Brain (organoid and tissue), 16 donors: ENCODE measurements at places on chromosomes 1 and 21. TPM values are rescaled to one million over a fixed set of nuclear protein-coding genes. Genes with fewer than 3 reads are reported as not detected.

- DNase-seq: no peak
Measured at GRCh38 chr1:29716306-29716705, 480.0 kb downstream of the PTPRU start.

The C1orf210 gene
- 1.7 TPM for polyA plus RNA-seq

GRCh38 chr1:55726994-55727393 is 511.8 kb upstream of the USP24 start:
- DNase-seq: no peak

- DNase-seq: no peak
Measured at GRCh38 chr1:34330061-34330460, 153.4 kb downstream of the C1orf94 start.

The LCE4A gene
- not detected for polyA plus RNA-seq

GRCh38 chr1:97145321-97145956 is 423.9 kb downstream of the PTBP2 start:
- DNase-seq: peak; percentile 79

The CASQ1 gene
- 4.6 TPM for polyA plus RNA-seq

- DNase-seq: no peak
Measured at GRCh38 chr1:222940095-222940494, 125.3 kb downstream of the DISP1 start.

The U2AF1 gene
- polyA plus RNA-seq: 86.6 TPM

The ORC1 gene
- 8.3 TPM for polyA plus RNA-seq

DNA sequence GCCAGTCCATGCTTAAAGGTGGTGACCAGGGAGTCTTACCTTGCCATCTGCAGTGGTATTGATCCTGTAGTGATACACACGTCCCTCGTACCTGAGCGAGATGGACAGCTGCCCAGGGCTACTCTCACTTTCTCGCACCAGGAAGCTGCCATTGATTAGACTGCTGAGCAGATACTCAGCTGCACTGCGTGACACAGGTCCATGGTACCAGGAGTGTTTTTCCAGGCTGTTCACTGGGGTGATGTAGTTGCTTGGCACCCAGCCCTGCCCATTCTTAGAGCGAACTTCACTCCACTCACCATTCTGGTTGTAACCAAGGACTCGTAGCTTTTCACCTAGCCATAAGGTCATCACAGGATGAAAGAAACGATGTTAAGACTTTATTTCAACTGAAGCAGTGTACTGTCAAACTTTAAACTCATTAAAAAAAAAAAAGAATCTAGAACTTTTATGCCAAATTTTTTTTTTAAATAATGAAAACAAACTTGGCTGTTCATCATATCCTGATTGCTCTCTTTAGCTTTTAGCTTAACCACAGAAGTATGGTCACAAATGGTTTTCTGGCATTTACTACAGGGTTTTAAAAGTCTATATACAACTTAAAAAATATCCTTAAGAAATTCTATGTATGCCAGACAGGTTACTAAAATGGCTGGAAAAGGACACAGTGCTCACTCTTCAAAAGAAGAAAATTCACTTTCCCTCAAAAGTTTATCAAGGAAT is 44.6 kb downstream of the TOR3A start:
- peak; percentile 27 for DNase-seq

The DYNLT4 gene
- polyA plus RNA-seq: not detected

DNA sequence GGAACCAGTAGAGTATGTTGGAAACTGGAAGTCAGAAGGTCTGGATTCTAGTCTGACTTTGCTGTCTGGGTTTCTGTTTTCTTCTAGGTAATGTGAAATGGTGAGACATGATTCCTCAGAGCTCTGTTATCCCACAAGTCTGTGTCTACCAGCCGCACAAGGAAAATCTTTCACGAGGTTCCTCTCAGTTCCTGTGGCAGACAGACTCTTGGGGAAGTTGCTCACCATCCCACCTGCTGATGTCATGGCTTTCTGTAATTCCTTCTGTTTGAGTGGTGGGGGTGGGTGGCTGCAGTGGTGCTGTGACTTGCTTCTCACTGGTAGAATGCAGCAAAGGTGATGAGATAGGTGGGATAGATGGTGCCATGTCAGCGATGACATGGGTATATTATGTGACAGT is 17.1 kb upstream of the SCMH1 start:
- no peak for DNase-seq

The SLC45A3 gene
- 16.4 TPM for polyA plus RNA-seq

DNA sequence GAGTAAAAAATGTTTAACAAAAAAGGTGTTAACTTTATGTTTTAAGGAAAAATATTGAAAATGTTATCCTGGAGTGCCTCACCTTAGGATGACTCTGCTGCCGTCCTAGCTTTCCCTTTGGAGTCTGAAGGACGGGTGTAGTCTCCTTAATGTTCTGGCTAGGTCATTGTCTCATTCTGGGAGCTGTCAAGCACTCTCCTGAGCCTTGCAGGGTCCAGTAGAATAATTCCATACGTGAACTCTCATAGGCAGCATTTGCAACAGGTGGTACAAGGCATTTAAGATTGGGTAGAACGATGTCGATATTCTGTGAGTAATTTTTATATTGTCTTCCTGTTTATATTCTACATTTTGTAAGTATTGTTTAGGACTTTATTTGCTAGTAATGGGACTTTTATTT is 283.6 kb upstream of the C1orf105 start:
- no peak for DNase-seq

DNA sequence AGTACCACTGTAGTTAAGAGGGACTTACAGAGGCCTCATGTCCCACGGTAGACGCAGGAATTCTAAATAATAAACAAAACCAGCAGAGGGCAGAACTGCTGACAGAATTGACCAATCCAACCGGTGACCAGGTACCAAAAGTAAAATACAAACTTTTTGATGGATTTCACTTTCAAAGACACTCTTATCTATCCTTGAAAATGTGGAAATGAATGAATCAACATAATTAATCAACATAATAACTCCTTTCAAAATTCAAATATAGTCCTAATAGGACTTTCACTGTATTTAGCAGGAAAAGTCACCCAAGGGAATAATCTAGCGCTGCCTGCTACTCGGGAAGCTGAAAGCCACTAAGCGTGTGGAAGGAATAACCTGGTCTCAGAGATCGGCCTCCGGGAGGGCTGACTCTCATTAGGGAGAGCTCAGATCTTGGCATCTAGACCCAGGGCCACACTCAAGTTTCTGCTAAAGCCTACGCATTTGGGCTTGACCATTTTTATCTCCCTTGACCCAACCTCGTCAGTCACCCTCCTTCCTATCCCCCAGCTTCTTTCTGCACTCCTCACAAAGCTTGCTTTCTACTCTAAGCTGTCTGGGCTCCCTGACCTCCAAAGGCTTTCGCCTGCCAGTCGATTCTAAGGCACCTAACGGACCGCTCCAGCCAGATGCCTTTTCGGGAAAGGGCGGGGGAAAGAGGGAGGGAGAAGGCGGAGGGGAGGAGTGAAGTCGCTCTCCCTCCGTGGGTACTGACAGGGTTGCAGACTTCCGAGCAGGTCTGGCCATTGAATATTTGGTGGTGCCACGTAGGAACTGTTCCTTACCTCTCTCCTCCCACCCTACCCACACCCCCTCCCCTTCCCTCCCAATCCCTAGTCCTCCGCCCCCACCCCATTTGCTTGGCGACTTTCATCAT is 1.6 kb downstream of the COL11A1 start:
- DNase-seq: peak; percentile 84

The MPL gene
- 0.32 TPM for polyA plus RNA-seq

DNA sequence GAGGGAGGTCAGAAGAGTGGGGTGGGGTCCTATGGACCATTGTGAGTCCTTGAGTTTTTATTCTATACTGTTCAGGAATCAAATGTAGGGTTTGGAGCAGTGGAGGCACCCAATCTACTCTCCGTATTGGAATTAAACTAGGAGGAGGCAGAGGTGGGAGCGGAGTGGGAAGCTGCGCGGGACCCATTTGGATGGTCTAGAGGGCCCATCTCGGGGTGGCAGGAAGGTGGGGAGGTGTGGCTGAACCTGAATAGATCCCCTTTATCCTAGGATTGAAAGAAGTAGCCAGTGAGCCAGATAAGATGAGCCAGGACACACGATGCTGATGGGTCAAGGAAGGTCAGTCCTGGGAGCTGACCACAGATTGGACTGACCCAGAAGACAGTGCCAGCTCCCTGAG is 325.8 kb downstream of the AJAP1 start:
- no peak for DNase-seq

DNA sequence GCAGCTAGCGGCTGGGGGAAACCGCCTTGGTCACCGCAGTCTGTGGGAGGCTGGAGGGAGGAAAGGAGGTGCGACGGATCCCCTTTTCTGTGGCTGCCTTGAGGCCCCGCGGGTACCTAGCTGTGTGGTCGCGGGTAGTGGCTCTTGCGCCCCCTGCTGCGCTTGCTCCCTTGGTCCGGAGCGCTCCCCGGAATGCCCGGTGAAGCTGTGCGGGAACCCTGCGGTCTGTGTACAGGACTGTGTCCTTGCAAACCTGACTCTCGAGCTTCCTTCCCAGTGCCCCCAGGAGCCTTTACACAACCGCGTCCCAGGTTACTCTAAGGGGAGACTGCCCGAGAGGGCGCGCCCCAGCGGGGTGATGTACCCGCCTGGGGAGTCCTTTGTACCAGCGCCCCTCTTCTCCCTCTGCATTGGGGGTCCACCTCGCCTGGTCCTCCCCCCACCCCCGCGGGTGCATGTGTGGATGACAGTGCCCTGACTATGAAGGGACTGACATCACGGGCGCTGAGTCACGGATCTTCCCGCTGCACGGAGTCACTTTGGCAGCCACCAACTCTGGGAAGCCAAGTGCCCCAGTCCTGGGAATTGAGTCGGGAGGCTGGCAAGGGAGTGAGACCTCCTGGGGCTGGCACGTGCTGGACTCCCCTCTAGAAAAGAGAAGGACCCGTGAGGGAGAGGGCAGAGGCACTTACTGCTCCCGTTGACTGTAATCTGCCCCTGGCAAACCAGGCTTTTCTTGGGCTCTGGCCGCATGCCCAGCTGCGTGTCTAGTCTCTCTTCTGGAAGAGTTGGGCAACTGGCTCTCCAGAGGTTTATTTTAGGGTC is 816 bp downstream of the IL6R start:
- peak; percentile 53 for DNase-seq

DNA sequence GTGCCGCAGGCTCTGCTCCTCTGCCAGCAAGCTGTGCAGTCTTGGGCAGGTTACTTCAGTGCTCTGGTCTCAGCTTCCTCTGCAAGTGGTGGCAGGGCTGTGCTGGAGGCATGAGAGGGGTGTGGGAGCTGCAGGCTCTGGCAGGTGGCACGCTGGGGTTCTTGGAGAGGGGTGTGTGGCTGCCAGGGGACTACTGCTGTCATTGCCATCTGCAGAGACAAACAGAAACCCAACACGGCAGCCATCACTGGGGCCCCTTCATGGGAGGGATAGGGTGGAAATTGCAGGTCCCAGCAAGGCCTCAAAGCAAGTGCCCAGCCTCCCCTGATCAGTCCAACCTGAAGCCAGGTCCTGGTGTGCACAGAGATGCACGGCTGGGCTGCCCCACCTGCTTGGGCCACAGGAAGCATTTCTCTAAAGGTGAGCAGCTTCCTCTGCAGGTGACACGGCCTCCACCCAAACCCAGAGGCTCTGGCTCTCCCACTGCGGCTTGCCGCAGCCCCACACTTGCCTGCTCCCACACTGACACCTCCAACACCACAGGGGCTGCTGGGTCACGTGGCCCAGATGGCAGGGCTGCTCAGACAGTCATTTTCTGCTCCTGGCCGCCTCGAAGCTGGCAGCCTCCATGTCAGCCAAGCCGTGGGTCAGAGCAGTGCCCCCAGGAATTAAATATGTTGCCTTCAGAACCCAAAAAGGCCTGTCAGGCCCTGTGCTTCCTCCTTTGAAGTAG is 4.1 kb upstream of the COL6A2 start:
- DNase-seq: no peak

The DARS2 gene
- 21.7 TPM for polyA plus RNA-seq

The USH2A gene
- polyA plus RNA-seq: 0.17 TPM

DNA sequence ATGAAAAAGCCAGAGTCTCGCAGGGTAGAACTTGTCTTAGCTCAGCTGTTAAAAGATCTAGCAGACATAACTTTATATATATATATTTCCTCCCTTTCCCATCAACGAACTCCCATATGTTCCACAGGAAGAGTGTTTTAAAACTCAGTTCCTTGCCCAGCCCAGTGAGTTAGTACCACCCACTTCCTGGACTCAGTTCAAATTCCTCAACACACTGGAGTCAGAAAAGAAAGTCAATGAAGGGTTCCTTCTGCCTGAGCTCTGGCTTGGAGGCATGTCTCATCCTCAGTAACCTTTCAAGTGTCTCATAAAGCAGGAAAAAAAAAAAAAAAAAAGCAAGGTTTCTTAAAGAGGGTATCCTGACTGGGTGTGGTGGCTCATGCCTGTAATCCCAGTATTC is 15.6 kb downstream of the TPM3 start:
- no peak for DNase-seq

DNA sequence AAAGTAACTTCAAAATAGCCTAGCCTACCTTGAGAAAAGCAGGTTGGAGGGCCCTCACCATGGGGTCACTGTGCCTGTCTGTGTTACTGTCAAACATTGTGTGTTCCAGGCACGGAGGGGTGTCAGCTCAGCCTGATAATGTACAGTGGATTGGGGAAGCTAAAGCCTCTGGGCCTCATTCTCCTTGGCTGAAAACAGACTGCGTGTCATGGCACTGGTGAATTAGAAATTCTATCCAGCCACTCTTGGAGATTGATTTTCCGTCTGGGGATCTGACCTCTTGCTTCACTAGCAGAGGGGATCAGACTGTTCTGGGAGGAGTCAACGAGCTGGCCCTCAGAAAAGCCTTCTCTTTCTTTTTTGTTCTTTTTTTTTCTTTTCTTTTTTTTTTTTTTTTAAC is 123.5 kb upstream of the HOOK1 start:
- no peak for DNase-seq

The DSTYK gene
- 9.4 TPM for polyA plus RNA-seq

DNA sequence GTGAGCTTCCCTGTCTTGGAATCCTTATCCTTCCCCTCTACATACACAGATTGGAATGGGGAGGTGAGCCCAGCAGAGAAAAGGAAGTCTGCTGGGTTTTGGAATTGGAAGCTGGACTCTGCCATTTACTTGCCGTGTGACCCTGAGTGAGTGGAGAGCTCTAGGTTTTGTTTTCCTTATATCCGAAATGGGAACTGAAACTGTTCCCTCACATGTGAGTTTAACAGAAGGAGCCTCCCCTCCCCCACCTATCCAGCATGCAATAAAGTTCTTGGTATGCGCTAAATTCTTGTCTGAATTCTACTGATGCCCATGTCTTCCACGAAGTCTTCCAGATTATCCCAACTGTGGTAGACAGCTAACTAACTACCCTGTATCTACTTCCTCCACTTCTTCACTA is 58.7 kb downstream of the NENF start:
- no peak for DNase-seq

DNA sequence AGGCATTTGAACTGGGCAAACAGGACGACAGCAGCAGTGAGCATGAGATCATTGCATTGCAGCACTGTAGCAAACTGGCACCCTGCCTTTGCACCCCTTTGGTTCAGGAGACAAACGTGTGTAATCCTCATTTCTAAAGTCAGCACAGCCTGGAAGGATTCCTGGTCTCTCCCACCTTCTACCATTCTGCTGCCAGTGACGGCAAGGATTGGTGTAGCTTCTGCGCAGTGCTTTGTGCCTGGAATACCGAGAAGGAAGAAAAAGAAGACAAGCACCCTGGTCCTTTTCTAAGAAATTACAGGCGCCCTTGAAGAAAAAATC is 805.3 kb downstream of the USP25 start:
- peak; percentile 92 for DNase-seq

GRCh38 chr1:43978551-43979260 is at the start of gene B4GALT2:
B4GALT2 (plus strand) TSS chr1:43979210; CDS start chr1:43981161, 1,951 bp downstream.
- peak; percentile 67 for DNase-seq

- DNase-seq: no peak
Measured at GRCh38 chr1:79004916-79005315, 1.6 kb downstream of the ADGRL4 start.
